ENCODE measurements at places on chromosomes 6 and 20.

GRCh38 chr6:155580904-155581303 is 125.3 kb upstream of the NOX3 start:
- no peak for DNase-seq

- DNase-seq: peak; percentile 40
Observed at GRCh38 chr20:45934046-45934585, 367 bp upstream of the PCIF1 start.

DNA sequence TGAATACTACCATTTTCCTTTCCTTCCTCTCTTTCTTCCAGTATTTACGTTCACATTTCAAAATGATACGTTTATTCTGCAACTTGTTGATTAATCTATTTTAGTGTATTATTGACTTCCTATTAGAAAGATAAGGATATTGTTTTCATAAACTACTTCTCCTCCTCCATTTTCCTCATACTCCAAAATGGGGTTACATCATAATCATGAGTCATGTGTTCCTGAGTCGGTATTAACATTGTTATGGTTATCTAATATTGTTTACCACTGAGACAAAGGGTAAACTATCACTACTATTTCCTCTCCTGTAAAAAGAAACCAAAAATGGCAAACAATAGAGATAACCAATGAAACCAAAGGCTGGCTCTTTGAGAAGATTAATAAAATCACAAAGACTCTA is 126.5 kb upstream of the CDYL start:
- no peak for DNase-seq

DNA sequence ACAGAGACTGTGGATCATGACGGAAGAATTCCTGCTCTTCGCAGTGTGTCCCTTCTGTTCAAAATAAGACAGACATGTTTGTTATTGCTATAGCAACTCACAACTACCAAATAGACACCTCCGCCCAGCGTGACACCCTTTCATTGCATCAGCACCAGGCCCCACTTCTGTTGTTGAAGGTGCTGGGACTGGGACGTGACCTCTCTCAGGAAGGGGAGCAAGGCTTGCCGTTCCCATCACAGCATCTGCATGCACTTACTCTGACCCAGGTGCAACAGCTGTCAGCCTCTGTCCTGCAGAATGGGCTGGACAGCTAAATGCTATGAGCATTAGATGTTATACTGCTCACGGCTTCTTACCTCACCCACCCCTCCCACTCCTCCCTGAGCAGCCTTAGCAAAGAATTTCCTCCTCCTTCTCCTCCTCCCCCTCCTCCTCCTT is 94.1 kb downstream of the DACT2 start:
- no peak for DNase-seq

DNA sequence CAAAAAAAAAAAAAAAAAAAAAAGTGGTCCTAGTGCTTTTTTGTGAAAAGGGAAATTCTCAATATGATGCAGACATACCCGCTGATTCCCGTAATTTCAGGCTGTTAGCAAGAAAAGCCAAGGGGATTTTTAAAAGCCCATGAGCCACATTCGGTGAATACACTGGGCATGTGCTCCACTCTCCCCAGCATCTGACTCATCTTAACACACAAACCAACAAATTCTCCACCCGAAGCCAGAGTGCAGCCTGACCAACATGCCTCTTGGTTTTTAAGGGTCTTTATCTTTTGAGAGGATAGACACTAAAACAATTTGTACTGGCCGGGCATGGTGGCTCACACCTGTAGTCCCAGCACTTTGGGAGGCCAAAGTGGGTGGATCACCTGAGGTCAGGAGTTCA is 45.5 kb upstream of the CD83 start:
- DNase-seq: no peak

GRCh38 chr6:37695857-37696219 is 1.8 kb downstream of the MDGA1 start:
- DNase-seq: no peak

DNA sequence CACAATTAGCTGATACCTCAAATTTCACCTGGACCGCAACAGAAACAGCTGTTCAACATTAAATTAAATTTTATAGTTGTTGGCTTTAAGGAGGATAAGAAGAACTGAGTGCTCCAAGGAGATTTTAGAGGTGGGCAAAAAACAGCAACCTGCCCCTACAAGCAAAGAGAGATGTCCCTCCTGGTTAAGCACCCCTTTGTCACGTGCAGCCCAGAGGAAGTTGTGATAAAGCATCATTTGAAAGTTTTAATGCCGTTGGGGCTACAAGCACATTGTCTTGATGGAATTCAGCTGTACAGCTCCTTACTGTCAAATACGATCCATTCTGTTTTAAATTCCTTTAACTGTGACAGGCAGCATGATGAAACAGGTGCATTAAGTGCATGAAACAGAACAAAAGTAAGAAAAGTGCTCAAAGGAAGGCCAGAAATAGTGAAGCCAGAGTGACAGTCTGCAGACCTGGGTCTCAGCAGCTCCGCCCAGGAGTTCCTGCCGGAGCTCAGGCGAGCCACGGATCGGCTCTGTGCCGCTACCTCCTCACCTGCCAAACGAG is 195.0 kb downstream of the GMPR start:
- no peak for DNase-seq

GRCh38 chr6:126949786-126950185 is 168.7 kb upstream of the RSPO3 start:
- DNase-seq: no peak

DNA sequence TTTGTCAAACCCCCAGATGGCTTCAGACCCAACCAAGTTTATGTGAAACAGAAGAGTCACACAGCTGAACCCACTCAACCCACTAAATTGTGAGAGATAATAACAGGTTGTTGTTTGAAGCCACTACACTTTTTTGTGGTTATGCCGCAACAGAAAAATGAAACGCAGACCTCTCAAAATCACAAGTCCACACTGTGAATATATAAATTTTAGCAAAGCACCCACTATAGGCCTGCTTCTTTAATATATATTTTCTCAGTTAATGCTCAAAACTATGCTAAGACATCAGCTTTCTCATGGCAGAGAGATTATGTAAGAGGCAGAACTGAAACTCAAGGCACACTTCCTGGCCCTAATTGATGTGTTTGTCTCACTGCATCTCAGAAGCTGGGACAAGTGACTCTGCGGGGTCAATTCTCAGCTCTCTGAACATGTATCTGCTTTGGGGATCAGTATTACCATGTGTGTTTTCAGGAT is 27.7 kb downstream of the MAP3K5 start:
- no peak for DNase-seq

- DNase-seq: no peak
Observed at GRCh38 chr6:166365221-166365620, 17.5 kb downstream of the MPC1 start.

DNA sequence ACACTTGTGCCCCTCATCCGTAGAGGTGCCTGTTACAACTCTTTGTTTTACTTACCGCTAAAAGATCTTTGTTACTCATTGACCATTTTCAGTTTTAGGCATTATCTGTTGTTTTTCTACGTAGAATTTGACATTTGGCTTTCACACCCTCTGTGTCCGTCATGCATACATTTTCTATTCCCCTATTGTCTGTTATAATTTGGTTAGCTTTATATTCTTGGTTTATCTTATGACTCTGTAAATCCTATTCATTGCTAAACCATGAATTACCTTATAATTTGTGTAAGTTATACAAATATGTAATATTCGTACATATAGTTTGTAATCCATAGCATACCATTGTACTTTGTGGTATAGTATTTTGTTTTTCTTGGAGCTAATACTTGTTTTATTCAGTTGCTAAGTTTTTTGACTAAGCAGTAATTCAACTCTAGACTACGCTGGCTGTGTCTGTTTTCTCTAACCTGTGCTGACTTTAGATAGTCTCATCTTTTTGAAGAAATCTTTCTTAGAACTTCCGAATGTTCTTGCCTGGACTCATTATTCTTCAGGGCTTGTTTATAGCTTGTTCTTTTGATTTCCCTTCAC is 21.8 kb downstream of the CDC5L start:
- DNase-seq: no peak

GRCh38 chr6:118812970-118813369 is 81.0 kb upstream of the ASF1A start:
- no peak for DNase-seq

- DNase-seq: peak; percentile 39
Observed at GRCh38 chr6:75932067-75932466, 140.4 kb downstream of the IMPG1 start.

GRCh38 chr20:45495501-45495941 is 19.9 kb downstream of the SPINT3 start:
- no peak for DNase-seq

GRCh38 chr20:3565851-3566250 is 95.0 kb downstream of the ATRN start:
- no peak for DNase-seq

GRCh38 chr6:97850458-97851212 is 567.6 kb upstream of the MMS22L start:
- DNase-seq: no peak

- DNase-seq: no peak
Observed at GRCh38 chr6:30158475-30159040, 2.5 kb downstream of the TRIM10 start.

GRCh38 chr6:157143890-157144798 is 179.2 kb downstream of the TMEM242 start:
- DNase-seq: no peak

GRCh38 chr6:33008944-33009861 is at the start of gene HLA-DOA:
TSS of gene HLA-DOA (minus strand) at chr6:33009591.
- no peak for DNase-seq

DNA sequence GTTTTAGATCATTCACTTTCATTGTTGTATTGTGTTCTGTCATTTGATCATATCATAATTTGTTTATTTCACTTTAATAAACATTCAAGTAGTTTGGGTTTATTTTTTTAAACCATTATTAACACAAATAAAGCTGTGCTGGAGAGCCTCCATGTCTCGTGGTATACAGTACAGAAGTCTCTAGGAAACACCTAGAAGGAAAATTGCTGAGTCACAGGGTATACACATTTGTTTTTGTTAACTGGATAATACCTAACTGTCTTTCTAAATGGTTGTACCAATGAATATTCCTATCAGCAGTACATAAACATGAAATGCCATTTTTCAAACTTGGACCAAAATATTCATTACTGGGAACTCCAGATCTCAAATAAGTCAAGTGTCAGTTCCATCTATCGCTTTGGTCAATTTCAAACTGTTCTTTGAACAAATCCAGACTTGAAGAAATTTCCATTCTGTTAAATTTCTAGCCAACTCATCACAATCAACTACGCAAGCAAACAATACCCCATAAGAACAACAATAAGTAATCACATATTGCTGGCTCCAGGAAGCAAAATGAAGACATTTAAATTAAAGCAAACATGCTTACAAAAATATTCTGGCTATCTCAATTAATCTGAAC is 138.1 kb downstream of the ATXN1 start:
- no peak for DNase-seq

DNA sequence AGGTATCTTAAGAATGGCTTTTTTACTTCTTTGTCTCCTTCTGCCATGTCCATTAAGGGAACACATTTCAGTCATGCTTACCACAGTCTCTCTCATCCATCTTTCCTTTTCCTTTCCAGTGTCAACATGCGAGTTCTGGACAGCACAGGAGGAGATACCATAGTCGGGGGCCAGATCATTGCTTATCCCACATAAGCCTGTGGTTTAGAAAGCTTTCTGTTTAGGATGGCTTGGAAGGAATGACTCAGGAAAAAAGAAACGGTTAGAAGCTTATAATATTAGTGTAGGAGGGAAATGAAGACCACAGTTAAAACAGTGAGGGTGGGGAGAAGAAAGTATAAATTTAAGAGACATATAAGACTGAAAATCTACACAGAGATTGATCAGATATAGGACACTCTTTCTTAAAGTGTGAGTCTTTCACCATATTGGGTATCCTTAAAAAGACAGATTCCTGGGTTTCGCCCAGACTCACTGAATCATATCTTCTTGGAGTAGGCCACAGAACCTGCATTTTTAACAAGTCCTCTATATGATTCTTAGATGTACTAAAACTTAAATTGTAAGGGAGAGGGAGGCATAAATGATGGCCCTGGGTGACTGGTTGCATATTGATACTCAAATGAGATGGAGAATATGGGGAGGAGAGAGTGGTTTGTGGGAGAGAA is 36.1 kb downstream of the DSE start:
- DNase-seq: no peak

DNA sequence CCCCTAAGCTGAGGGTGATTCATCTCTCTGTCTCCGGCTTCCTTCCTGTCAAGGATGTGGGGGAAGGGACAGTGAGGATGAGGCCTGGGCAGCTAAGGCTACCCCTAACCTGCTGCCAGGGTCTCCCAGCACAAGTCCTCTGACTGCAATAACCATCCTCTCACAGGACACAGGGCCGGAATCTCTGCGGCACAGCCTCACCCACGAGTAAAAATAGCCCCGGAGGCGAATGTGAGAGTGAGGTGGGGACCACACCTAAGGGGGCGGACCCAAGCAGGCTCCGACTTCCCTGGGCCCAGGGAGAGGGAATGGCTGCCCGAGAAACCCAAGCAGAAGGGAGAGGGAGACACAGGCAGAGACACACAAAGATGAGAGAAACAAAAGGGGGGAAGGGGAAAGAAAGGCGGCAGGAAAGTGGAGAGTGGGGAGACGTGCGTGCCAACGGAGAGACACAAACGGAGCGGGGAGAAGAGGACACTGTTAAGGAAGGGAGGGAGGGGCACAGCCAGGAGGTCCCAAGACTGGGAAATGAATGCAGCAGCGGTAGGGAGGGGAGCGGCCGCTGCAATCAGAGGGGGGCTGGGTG is 1.4 kb downstream of the CLIC1 start:
- DNase-seq: no peak

DNA sequence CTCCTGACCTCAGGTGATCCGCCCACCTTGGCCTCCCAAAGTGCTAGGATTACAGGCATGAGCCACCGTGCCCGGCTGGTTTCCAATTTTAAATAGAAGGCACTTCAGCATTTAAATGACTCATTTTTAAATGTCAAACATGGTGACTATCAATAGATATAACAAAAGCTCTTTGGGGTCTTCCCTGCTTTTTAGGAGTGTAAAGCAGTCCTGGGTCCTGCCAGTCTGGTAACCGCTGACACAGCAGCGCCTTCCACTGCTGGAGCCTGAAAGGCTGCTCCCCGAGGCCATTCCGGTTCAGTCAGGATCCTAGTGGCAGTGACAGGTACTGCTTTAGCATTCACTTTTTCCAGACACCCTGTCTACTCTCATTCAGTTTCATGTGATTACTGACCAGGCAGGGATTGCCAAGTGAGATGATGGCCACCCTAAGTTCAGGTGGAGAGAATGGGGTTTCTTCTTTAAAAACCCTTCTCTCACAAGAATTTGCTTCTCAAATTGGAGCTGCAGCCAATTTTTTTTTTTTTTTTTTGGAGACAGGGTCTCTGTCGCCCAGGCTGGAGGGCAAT is 5.1 kb downstream of the DIDO1 start:
- peak; percentile 59 for DNase-seq

- DNase-seq: no peak
Observed at GRCh38 chr6:70254784-70255183, 48.1 kb downstream of the COL9A1 start.

DNA sequence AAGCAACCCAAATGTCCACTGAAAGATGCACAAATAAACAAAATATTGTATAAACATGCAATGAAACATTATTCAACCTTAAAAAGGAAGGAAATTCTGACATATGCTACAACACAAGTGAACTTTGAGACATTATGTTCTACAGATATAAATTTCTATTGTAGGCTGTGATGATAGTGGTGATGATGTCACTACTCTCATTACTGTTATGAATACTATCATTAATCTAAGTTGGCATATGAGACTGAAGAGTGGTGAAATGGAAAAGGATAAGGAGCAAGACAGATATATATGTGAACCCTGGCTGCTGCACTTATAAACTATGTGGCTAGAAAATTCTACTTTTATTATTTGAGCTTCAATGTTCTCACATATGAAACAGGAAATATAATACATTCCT is 360.2 kb downstream of the TFAP2A start:
- no peak for DNase-seq
